ENCODE measurements at places on chromosomes 3 and 15.

DNA sequence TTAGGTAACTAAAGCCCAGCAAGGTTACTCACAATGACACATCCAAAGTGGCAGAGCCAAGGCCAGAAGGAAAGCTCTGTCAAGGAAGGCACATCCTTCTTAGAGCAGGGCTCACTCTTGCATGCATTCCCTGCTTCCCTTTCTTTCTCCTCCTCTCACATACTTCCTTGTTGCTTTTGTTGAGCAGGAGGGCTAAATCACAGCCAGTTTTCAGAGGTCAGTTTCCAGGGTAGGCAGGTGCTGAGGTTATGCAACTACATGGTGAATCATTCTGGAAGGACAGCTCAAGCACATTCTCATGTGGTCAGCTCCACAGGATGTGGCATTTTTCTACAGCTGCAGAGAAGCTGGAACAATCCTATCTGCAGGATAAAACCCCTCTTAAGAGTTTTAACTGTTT lies 275.6 kb downstream of the ZNF621 start:
- no peak overlapping the region for H3K4me3 ChIP-seq
- H3K27ac ChIP-seq, result no peak overlapping the region
- H3K27me3 ChIP-seq, result no peaks in the 10 kb centered on the region
- H3K4me1 ChIP-seq, result peaks cover 6% of the 10 kb centered on the region

GRCh38 chr3:85935171-85935570 lies 976.4 kb downstream of the CADM2 start:
- no peaks in the 10 kb centered on the region for H3K27me3 ChIP-seq
- no peak overlapping the region for H3K4me3 ChIP-seq
- no peaks in the 10 kb centered on the region for H3K36me3 ChIP-seq

GRCh38 chr3:179503640-179504039 lies 52.4 kb upstream of the GNB4 start:
- no peak overlapping the region for H3K27ac ChIP-seq
- H3K4me3 ChIP-seq, result no peak overlapping the region
- peaks cover 33% of the 10 kb centered on the region for H3K27me3 ChIP-seq
- ATAC-seq, result no peak
- H3K36me3 ChIP-seq, result peaks cover 5% of the 10 kb centered on the region
- H3K4me1 ChIP-seq, result no peaks in the 10 kb centered on the region

- ATAC-seq, result no peak
- no peak overlapping the region for H3K4me3 ChIP-seq
These were observed 140.4 kb downstream of the ABI3BP start for GRCh38 chr3:100852840-100853239.

DNA sequence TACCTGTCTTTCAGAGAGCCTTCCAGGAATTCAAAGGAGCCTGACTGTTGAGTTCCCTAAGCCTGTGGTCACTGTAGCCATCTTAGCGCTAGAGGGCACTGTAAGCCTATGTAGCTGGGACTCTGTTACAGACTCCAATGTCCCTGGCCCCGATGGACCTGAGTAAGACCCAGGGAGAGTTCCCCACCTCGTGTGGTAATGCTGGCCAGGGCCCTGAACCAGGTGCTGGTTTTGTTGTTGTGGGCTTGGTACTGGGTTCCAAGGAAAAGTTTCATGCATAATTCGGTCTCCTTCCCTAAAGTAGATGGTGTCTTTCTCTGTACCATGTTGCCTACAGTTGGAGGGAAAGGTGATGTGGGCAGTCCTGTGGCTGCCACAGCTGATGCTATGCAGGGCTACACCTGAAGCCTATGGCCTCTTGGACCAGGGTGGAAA lies 32.4 kb downstream of the CDAN1 start:
- no peak overlapping the region for H3K27ac ChIP-seq
- H3K27me3 ChIP-seq, result no peaks in the 10 kb centered on the region
- ATAC-seq, result peak; percentile 83
- no peaks in the 10 kb centered on the region for H3K4me1 ChIP-seq

DNA sequence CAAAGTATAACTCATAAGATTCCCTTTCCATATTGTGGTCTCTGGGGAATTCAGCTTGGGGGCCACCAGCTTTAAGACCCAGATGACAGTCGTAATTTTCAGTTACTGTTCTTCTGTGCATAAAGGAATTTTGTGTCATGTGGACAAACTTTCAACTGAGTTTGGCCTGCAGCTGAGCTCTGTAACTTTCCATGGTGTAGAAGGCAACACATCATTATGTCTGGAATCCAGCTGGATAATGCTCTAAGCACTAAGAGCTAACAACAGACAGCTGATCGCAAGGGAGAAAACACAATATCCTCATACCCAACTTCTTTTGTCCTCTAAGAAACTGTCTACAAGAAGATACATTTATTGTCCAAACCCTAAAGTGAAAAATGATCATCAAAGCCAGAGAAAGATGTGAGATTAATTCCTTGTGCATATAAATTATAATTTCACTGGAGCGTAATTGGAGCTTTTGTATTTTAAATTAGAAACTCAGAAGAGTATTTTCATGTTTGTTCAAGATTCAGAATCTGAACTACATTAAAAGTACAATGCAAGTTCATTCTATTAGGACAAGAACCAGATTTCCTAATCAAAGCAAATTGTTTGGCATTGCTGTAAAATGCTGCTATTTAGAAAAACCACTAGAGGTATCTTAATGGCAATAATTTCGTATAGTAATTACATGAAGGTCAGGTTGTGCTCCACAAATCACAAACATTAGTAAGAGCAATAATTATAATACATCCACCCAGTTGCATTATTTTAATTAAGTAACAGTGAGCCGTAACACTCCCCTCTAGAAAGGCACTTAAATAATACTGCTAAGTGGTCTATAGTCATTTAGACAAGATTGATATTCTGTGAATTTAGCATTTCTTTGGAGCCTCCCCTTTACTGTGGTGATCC lies 218.8 kb downstream of the ATP8B4 start:
- H3K36me3 ChIP-seq, result no peaks in the 10 kb centered on the region
- no peaks in the 10 kb centered on the region for H3K27me3 ChIP-seq
- H3K4me1 ChIP-seq, result no peaks in the 10 kb centered on the region

GRCh38 chr3:82137050-82137449 lies 375.6 kb upstream of the GBE1 start:
- no peaks in the 10 kb centered on the region for H3K36me3 ChIP-seq
- H3K4me3 ChIP-seq, result no peak overlapping the region
- ATAC-seq, result no peak
- H3K27ac ChIP-seq, result no peak overlapping the region
- no peaks in the 10 kb centered on the region for H3K27me3 ChIP-seq

DNA sequence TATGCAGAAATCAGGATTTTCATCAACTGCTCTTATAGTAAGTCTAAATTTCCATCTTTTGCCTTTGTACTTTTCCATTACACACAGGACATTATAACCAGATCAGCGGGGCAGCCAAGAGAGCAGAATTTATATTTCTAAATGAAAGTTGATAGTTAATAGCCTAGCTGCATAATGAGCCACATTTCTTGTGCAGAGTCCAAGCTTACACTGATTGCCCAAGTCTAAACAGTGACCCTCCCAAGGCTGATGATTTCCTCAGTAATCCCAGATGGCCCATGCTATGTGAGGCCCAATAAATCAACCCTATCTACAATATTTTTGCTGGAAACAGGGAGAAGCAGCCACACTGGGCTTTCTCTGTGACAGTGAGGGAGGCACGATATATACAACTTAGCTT lies 475.8 kb upstream of the KCNMB2 start:
- H3K4me1 ChIP-seq, result no peaks in the 10 kb centered on the region
- ATAC-seq, result no peak
- H3K27me3 ChIP-seq, result peaks cover 4% of the 10 kb centered on the region
- no peaks in the 10 kb centered on the region for H3K36me3 ChIP-seq
- no peak overlapping the region for H3K27ac ChIP-seq
- no peak overlapping the region for H3K4me3 ChIP-seq

- no peaks in the 10 kb centered on the region for H3K27me3 ChIP-seq
- H3K4me1 ChIP-seq, result peaks cover 24% of the 10 kb centered on the region
- H3K36me3 ChIP-seq, result peaks cover 27% of the 10 kb centered on the region
- ATAC-seq, result no peak
These were observed 8.0 kb downstream of the CEP152 start for GRCh38 chr15:48802867-48803266.

GRCh38 chr3:182609575-182610156 lies 183.6 kb upstream of the ATP11B start:
- H3K36me3 ChIP-seq, result no peaks in the 10 kb centered on the region
- H3K4me1 ChIP-seq, result no peaks in the 10 kb centered on the region
- no peak overlapping the region for H3K27ac ChIP-seq
- no peaks in the 10 kb centered on the region for H3K27me3 ChIP-seq

DNA sequence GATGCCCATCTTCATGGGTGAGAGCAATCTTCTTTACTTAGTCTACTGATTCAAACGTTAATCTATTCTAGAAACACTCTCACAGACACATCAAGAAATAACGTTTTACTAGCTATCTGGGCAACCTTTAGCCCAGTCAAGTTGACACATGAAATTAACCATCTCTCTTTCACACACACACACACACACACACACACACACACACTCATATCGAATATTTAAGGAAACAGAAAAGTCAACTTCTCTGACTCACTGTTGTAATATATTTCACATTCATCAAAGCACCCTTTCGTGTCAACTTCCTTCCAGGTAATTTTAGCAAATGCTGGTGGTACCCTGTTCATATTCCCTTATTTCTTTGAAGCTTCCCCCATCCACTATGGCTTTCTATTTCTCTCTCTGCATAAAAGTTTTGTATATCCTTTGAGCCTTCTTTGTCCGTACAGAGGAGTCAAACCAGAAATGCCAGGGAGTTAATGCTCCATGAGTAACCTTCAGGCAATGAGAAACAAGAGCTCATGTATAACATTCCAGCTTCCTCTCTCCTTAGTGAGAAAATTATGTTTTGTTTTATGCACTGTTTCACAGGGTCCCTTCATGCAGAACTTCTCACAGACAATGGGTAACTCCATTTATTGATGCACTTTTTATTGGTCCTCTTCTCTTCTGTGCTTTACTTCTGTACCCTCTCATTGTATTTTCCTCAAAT lies 335.5 kb upstream of the CBLB start:
- H3K27me3 ChIP-seq, result no peaks in the 10 kb centered on the region
- no peak for ATAC-seq
- H3K4me1 ChIP-seq, result peaks cover 12% of the 10 kb centered on the region
- no peak overlapping the region for H3K27ac ChIP-seq
- H3K4me3 ChIP-seq, result no peak overlapping the region

DNA sequence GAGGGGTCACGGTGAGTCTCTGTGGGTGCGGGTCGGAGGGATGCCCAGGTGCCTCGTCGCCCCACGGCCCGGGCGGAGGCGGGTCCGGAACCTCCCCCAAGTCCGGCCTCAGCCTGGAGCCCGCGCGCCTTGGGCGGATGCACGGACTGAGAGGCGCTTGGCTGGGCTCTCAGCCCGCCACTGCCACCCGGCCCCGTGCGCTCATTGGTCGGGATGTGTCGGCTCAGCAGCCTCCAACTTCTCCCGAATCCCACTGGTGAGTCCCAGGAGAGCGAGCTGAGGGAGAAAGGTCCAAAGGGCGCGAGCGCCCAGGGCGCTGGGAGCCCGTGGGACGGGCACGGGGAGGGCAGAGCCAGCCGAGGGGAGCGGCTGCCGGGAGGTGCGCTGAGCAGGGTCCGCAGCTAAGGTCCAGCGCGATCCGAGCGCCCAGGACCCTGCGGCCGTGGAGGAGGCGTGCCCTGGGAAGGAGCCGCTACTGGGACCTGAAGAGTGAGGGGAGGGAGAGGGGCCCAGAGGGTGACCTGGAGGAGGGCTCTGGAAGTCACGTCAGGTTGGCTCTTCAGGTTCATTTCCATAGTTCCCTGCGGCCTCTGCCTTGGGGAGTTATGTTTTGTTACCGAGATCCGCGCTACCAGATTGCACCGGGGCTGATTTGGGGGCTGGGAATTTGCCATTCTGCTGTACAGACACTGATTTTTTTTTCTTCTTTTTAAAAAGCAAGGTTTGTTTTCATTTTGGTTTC lies at the start of gene MME:
Gene MME (plus strand): TSS at position 574 of the 742 bp plus-strand sequence. CDS start 3,849 bp downstream, outside the sequence.
- peaks cover 20% of the 10 kb centered on the region for H3K4me1 ChIP-seq
- H3K27ac ChIP-seq, result peak within 1 kb of the TSS; percentile 14
- H3K27me3 ChIP-seq, result peaks cover 47% of the 10 kb centered on the region
- peak within 1 kb of the TSS; percentile 72 for H3K4me3 ChIP-seq
- peak; percentile 57 for ATAC-seq
- peaks cover 5% of the 10 kb centered on the region for H3K36me3 ChIP-seq

GRCh38 chr3:156145866-156146265 lies 25.5 kb downstream of the KCNAB1 start:
- peaks cover 10% of the 10 kb centered on the region for H3K27me3 ChIP-seq
- H3K4me1 ChIP-seq, result peaks cover 8% of the 10 kb centered on the region
- H3K27ac ChIP-seq, result no peak overlapping the region
- no peak for ATAC-seq

DNA sequence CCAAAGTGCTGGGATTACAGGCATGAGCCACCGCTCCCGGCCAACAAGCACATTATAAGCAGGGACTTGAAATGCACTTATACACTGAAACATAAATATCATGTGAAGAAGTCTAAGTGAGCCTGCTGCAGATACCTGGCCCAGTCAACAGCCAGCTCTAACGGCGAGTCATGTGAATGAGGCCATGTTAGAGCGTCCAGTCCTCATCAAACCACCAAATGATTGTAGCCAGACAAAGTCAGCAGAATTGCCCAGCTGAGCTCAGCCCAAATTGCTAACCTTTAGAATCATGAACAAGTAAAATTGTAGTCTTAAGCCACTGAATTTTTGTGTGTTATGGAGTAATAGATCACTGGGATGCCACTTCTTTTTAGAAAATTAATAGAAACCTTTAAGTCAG lies 37.8 kb upstream of the UACA start:
- no peak overlapping the region for H3K27ac ChIP-seq
- H3K4me3 ChIP-seq, result no peak overlapping the region
- ATAC-seq, result no peak
- H3K4me1 ChIP-seq, result no peaks in the 10 kb centered on the region
- no peaks in the 10 kb centered on the region for H3K36me3 ChIP-seq

- ATAC-seq, result no peak
- no peak overlapping the region for H3K4me3 ChIP-seq
- H3K27ac ChIP-seq, result peak overlapping the region; percentile 13
- H3K27me3 ChIP-seq, result no peaks in the 10 kb centered on the region
These were observed 30.7 kb upstream of the CHD2 start for GRCh38 chr15:92869263-92869940.

DNA sequence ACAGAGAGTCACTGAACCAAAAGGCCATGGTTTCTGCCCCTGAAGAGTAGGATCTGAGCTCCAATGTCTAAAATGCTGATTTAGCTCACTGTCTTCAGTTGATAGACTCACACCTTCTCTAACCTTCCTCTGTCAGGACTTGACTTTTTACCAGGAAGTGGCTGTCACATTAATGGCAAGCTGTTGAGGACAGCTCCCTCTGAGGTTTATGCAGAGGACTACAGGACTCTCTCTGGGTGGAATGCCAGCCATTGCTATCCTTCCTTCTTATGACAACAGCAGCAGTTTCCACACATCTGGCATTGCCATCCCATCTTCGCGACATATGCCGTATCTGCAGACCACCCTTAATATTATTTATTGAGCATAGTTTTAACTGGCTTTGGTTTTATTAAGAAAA lies 103.8 kb upstream of the PRICKLE2 start:
- no peaks in the 10 kb centered on the region for H3K27me3 ChIP-seq
- ATAC-seq, result no peak
- no peak overlapping the region for H3K4me3 ChIP-seq
- H3K27ac ChIP-seq, result no peak overlapping the region
- H3K4me1 ChIP-seq, result no peaks in the 10 kb centered on the region

Measured in stimulated activated memory B cell treated with anti-CD40 and anti-IgM and Interleukin-4, amounts not matched to agents 10 μg/mL and 1 μg/mL and 100 μg/mL, for 72 hours (primary cell).